CD4-positive, alpha-beta T cell treated with Interleukin-4 for 1 hour (primary cell): ENCODE measurements at places on chromosomes 5 and 9.

DNA sequence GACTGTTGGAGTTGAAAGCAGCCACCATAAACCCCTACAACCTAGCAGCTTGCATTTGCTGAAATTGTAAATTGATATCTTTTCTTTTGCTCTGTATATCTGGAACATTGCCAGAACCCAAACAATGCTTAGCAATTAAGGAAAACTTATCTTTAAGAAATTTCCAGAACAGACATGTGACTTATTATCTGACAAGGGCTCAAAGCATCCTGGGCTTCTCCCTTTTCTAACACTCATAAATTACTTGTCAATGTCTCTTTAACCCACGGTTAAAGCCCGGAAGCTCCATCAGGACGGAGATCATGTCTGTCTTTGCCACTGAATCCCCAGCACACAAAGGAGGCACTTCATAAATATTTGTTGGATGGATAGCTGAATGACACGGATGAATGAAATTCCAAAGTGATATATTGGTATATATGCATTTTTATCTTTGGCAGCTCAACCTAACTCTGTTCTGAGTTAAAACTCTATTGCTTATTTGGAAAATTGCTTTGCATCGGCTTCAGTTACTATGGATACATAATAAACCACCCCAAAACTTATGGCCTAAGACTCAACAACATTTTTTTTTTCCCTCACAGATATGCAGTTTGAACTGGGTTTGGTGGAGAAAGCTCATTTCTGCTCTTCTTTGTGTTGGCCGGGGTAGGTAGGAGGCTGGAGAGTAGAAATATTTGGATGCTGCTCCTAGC is 103.1 kb upstream of the CLINT1 start:
- no peak for DNase-seq

DNA sequence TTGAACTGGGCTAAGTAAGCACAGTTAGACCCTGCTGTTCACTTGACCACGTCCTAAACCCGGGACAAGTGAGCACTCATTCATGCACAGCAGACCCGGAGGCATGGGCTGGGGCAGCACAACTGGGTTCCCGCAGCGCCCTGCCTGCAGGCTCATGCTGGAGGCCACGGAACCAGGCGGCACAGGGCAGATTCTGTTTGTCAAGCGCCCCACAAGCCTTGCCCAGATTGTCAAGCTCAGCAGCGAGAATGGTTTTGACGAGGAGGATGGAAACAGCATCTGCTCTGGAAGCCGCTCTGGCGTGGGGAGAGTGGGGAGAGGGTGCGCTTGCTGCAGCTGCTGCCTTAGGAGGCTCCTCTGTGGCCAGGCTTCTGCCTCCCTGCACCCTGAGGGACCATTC is 32.7 kb downstream of the PRRT1B start:
- no peak for DNase-seq

DNA sequence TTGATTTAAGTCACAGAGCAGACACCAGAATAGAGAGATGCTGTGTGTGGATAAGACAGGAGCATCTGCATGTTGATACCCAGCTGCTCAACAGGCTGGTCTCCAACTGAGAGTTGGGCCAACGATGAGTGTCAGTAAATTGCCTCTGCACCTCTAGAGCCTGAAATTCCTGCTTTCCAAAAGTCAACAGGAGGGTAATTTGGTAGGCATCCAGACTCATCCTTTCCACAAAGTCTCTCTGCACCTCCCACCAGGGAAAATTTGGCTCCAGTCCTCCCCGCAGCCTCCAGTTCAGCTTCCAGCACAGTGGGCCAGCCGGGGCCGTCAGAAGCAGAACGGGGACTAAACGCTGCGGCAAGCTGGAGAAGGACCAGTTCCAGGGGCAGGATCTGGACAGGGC is 136.9 kb downstream of the RFK start:
- DNase-seq, result no peak

- no peak for DNase-seq
Measured at GRCh38 chr5:169909945-169910344, 70.3 kb downstream of the INSYN2B start.

DNA sequence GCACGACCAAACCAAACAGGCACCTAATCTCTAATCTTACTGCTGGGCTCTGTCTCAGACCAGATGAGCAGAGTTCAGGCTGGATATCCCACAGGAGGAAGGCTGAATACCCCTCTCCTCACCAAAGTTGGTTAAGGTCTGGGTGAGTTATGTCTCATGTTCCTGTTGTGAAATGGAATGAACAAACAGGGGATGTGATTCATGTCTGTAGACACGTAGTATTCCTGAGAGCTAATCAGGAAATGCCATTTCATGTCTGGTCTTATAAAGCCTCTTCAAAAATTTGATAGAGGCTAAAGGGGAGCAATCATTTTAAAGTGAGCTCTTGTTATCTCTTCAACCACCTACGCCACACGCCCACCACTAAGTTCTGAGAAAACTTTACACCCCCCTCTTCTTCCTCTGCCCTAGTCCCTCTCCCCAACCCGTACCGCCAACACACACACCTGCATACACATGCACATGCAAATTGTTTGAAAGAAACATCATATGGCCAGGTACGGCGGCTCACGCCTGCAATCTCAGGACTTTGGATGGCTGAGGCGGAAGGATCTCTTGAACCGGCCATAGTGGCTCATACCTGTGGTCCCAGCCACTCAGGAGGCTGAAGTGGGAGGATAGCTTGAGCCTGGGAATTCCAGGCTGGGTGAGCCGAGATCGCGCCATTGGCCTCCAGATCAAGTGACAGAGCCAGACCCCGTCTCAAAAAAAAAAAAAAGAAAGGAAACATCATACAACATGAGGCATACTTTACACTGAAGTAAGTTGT is 69.8 kb upstream of the RAI14 start:
- no peak for DNase-seq

DNA sequence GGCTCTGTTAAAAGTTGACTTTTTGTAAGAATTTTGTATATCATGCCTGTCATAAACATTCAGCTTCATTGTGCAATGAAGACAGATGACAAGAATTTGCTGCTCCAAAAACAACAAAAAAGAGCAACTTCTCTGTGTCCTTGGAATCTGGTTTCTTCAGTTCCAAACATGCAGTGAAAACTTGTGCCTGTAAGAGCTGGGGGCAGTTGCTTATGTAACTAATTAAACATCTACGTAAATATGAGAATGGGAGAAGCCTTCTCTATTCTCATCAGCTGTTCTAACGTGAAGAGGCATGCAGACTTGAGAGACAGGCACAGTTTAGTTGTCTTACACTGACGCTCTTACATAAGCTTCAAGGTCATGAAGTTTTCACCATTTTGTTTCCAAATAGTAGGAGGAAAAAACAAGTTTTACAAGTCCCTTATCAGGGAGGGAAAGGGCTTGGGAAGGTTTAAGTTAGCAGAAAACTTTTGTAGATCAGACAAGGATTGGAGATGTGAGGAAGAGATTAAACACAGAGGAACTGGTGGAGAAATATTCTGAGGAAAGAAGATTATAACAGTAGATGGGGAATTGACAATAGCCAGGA is 170.4 kb downstream of the RFK start:
- no peak for DNase-seq

DNA sequence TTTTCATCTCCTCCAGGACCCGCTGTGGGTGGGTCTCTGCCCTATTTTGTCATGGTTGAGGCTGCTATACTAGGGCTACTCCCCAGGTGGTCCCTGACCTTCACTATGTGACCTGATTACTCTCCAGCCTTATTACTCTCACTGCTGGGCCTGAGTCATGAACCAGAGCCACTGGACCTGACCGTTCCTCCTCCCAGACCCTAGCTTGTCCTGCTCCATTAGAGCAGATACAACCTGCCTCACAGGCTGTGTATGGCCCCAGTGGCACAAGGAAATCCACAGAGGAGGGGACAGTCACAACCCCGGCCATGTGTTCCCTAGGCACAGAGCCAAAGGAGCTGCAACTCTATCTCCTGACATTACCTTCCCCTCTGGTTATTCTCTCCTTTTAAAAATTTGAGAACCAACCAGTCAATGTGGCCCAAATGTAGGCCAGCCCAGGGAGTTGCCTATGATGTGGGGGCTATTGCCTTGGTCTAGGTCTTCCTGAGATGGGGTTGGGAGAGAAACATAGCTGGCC is 96.0 kb upstream of the FSTL4 start:
- no peak for DNase-seq

DNA sequence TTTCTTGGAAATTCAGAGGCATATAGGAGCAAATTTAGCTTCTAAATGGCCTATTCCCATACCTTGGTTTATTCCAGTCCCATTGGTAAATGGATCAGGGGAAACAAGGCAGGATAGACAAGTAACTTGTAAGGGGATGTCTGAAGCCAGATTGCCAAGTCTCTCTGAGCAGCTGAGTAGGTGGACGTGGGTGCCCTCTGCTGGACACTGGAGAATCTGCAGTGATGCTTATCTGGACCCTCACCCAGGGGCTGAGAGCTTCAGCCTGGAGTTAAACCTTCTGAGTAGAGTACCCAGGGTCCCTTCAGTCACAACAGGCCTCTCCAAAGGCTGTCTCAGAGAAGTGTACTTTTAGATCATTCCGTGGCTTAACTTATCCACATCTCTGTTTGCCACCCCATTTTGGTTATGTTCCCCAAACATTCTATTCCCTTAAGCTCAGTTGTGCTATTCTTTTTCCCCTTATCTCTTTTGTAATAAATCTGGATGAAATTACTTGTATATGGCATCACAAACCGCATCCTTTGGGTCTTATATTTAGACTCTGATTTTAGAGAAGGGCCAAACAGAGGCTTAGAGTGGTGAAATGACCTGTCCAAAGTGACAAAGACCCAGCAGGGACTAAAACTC is 218.3 kb upstream of the GLRA1 start:
- DNase-seq, result peak; percentile 50

DNA sequence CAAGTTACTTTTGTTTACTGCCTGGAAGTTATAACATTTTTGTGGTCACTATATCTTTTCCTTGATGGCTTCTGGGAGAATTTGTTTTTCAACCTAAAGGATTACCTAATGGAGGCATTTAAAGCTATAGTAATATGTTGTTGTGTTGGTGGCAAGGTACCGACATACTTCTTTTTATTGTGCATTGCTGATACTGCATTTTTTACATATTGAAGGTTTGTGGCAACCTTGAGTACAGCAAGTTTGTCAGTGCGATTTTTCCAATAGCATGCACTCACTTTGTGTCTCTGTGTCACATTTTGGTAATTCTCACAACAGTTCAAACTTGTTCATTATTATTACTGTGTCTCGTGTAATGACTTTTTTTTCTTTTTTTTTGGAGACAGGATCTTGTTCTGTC is 246.3 kb downstream of the LRRC70 start:
- no peak for DNase-seq

DNA sequence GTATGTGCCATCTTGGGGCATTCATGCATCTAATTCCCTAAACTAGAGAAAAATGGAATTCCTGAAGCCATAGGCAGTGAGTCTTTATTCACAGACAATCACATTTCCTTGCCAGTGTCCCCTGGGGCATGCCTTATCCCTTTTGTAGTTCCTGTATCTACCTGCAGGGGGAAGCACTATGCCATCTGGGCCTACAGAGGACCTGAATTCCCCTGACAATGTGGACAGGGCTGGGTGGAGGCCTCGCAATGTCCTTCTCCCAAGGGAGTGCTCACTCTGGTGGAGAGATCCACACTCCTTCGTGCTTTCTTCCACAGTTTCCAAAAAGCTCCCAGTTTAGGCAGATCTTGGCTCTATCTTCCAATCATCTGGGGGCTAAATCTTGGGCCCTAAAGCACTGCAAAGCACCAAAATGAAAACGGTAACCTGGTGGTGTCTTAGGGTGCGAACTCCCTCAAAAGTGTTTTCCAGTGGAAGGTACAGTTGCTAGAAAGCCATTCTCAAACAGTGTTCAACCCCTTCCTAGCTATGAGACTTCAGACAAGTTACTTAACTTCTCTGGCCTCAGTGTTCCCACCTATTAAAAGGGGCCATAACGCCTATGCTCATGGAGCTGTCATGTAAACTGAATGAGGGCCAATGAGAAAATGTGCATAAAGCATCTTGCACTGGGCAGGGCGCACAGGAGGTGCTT is 17.5 kb downstream of the WHRN start:
- peak; percentile 71 for DNase-seq

DNA sequence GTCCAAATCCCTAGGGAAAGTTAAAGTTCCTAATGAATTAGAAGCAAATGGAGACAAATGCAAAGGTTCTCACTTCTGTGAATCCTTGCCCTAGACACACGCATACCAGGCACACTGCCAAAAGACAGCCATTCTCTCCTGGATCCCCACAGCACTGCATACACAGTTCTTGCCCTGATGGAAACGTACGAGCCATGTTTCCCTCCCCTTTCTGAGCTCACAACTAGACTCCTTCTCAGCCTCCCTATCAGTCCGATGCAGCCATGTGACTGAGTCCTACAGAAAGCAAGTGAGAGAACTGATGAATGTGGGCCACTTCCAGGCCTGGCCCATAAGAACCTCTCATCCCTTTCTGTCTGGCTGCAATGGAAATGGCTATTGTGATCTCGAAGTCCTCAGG is 92.0 kb downstream of the ZNF608 start:
- DNase-seq, result no peak

DNA sequence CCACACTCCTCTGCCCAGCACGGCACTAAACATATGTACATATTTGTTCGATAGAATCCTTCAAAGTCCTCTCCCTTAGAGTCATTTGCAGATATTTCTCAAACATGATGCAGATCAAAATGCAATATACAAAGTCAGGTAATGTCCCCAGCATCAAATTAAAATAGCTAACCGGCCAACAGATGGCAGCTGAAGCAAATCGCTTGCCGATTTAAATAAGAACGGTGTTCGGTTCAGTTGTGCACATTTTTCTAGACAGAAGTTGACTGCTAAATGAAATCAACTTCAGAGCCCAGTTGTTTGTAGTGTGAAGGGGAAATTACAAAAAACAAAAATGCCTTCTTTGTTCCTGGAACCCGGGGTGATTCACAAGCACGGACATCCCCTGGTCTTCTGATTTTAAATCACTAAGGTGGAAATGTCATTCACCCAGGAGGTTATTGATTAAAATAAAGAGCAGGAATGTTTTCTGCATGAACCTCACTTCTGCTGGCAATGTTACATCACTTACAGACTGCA is 219.2 kb downstream of the EBF1 start:
- no peak for DNase-seq

- DNase-seq, result peak; percentile 84
Measured at GRCh38 chr5:119287547-119288111, 68.2 kb upstream of the TNFAIP8 start.

- DNase-seq, result no peak
Measured at GRCh38 chr5:41670216-41670615, 159.8 kb upstream of the PLCXD3 start.

DNA sequence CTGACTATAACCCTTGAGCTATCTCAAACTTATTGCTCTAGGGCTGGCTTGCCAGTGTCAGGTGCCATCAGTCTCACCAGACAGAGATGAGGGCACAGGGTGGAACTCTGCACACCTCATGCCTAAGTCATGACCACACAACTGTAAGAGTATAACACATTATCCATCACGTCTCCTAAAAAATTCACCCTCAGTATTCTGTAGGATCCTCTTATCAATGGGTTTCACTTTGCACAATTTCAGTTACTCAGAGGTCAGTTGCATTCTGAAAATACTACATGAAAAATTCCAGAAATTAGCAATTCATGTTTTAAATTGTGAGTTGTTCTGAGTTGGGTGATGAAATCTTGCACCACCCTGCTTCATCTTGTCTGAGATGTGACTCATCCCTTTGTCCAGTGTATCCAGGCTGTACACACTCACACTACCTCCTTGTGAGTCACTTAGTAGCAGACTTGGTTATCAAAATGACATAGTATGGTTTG is 690.9 kb upstream of the CDH18 start:
- DNase-seq, result no peak
